NCI-H1417 treated with DMSO at 0.1 percent for 48 hours (cell line): ENCODE measurements at places on chromosomes 6 and 20.

- no peak for DNase-seq
These were observed 40.4 kb downstream of the FAM184A start for GRCh38 chr6:119037941-119038623.

DNA sequence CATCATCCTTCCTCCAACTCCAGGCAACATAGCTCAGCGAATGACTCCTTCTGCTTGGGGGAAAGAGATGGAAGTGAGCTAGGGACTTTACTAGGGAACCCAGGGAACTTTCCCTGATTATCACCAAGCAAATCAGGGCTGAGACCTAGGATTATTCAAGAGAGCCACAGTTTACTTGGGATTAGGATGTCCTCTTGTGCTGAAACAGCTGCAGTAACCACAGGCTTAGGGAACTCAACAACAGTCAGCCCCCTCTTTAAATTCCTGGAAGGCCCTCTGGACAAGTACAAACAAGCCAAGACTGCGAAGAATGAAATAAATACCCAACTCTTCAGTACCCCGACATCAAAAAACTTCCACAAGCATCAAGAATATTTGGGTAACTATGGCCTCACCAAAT, 700.9 kb downstream of the COL12A1 start:
- no peak for DNase-seq

GRCh38 chr20:32969356-32970114, 34.7 kb downstream of the SUN5 start:
- no peak for DNase-seq

DNA sequence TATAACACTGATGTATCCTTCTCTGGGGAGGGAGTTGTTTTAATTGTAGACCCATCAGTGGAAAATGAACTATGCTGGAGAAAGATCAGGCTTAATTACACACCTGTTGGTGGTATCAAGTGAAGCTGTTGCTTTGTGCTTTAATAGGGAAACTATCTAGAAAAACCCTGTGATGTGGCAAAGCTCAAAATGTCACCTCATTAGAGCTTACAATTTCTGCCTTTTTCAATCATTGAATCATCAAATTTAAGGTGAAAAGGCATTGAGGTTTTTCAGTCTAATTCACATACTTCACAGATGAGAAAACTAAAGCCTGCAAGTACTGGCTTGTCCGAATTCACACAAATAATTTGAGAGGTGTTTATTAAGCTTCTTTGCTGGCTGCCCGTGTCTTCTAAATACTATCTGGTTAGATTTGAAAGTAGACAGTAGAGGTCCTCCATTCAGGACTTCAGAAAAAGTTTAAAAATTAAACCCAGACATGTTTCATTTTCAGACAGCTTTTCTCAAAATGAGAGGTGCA, 143.3 kb upstream of the MAP3K7 start:
- DNase-seq, result no peak

- DNase-seq, result no peak
These were observed 18.6 kb upstream of the MYT1 start for GRCh38 chr20:64145458-64146300.

DNA sequence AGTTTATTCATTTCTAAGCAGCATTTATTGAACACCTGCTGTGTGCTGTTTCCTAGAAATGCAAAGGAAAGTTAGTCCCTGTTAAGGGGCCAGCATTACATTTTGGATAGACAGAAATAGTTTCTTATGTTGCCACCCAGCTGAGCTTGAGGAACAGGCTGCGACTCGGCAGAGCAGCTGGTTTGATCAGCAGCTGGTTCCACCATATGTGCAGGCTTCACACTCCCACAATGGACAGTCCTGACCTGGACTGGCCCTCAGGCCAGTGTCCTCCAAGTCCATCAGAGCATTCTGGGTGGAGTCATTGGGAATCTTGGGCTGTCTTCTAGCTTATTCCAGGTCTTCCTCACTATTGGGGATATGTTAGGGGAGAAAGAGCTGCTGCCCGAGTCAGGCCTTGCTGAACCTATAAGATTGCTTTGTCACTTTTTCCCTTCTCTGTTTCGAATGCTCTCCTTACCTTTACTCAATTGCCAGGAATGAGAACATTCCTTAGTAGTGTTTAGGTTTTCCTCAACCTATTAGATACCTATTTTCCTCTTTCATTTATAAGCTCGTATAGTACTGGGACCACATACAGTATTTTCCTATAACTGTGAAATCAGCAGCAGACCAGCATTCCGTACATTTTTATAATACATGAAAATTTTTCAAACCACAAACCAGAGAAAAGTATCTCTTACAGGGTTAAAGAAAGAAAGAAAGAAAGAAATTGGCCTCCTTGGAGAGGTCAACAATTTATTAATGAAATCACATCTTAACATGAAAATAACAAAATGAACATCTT, 203.0 kb downstream of the FARS2 start:
- DNase-seq, result no peak

DNA sequence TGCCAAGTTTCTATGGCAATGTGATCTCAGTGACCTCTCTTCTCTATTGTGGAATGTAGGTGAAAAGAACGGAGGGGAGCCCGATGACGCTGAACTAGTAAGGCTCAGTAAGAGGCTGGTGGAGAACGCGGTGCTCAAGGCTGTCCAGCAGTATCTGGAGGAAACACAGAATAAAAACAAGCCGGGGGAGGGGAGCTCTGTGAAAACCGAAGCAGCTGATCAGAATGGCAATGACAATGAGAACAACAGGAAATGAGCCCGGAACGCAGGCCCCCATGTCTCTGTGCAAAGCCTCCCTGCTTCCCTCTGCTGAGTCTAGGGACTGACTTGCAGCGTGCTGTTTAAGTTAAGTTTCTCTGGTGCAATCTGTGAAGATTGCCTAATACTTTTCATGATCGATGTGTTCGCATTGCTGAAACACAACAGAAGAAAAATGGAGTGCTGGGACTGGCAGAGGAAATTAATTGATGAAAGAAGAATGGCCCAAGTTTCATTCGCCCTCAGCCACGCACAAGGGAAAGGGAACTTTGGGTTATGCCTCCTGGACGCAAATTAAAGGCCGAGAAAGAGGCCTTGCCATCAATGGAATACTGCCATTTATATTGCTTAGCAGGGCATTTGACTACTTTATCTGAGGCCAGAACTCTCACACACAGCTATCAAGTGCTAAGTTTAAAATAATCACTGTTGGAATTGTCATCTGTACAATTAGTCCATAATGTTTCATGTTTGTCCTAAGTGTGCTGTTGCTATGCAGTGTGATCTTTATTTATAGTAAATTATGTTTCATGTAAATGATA, 146.4 kb downstream of the AKAP7 start:
- DNase-seq, result no peak

- DNase-seq, result no peak
These were observed 83.9 kb downstream of the SOD2 start for GRCh38 chr6:159608961-159609651.

DNA sequence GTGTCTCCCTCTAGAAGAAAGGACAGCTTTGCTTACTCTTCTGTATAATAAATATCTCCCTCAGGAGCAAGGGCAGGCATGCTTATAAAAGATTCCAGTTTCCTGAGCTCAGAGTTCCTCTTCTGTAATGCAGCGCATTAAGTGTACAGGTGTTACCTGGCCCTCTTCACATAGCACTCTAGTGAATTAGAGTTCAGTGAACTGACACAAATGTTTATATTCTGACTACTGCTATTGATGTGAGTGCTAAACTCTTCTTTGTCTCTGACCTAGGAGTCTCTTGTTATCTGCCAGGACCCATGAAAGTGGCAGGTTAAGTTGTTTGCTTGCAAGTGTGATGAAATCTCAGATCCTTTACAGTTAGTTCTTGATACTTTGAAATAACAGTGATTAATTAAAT, 33.5 kb downstream of the CYB5R4 start:
- DNase-seq, result no peak

DNA sequence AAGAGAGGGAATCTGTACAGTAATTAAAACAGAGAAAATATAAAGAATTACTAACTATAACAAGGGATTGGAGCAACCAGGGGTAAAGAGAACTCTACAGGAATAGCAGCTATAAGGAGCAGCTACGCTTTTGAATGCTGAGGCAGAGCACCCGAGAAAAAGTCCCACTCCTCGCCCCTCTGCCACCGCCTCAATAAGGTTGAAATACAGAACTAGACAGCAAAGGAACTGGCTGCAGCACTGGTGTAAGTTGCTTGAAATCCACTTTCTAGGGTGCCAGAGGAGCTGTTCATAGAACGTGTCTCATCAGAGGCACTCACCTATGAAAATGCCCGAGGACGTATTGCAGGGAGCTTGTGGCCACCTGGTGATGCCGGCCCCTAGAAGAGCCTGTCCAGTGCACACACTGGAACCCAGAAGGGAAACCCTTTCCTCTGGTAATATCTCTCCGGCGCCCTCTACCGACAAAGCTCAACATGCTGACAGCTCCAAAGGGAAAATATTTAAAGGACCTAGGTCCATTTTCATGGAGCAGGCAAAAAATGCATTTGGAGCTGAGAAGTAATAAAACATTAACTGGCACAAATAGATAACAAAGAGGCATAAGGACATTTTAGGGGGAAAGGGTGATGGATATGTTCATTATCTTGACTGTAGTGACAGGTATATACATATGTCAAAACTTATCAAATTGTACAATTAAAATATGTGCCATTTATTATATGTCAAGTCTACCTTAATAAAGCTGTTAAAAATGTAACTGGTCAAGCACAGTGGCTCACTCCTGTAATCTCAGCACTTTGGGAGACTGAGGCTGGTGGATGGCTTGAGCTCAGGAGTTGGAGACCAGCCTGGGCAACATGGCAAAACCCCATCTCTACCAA, 137.4 kb upstream of the HDAC2 start:
- DNase-seq, result no peak

- DNase-seq, result no peak
These were observed 537 bp downstream of the TCP1 start for GRCh38 chr6:159788753-159789376.

- DNase-seq, result no peak
These were observed 42.9 kb downstream of the ATXN1 start for GRCh38 chr6:16718356-16718755.

GRCh38 chr20:32957459-32957858, 46.8 kb downstream of the SUN5 start:
- no peak for DNase-seq

DNA sequence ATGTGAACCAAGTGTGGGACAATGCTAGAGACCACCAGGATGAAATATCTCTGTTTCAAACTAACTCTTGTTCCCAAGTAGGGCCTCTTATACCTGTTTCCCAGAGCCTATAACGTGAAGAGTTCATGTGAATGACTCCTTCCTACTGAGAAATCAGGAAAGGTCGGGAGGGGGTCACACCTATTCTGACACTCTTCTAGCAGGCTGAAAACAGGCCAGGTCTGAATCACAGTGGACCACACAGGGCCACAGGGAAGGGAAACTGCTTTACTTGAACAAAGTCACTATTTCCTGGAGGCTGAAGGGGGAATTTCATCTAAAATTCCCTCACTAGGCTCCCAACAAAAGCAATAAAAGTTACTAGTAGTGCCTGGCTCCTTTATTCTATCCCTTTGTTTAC, 88.4 kb upstream of the BMP2 start:
- DNase-seq, result no peak

DNA sequence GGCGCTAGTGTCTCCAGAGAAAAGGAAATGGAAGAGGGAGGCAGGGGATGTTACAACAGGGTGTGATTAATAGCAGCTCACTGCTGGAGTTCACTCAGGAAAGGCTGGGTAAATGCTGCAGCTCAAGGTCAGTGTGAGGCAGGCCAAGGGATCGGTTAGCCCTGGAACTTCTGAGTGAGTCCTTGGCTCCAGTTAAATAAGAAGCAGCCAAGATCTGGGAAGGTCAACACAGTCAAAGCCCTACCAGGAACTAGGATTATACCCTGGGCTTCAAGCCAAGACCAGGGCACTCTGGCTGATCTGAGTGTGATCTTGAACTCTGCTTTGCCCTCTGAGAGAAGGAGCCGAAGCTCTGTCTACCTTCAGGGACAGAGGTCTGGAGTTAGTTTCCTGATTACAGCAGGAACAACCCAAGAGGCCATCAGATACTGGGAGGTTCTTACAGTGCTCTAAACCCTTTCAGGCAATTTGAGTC, 44.3 kb downstream of the TPD52L1 start:
- DNase-seq, result no peak

DNA sequence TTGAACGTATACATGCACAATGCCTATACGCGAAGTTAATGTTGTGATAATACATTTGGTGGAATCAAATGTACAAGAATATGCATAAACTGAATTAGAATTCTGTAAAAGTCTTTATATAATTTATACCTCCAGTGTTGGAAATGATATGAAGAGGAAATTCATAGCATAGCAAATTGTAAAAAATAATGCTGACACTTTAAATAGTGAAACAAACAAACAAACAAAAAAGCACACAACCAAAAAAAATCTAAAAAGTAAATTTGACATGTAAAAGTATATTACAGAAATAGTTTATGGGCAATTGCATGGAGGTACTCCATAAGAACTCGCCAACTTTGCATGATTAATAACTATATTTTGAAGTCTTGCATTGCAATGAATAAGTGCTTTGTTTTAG, 780.9 kb downstream of the TBC1D32 start:
- DNase-seq, result no peak

- DNase-seq, result no peak
These were observed 34.6 kb downstream of the GCNT2 start for GRCh38 chr6:10555625-10556309.

GRCh38 chr6:111494951-111495635, 12.1 kb upstream of the REV3L start:
- DNase-seq, result no peak

DNA sequence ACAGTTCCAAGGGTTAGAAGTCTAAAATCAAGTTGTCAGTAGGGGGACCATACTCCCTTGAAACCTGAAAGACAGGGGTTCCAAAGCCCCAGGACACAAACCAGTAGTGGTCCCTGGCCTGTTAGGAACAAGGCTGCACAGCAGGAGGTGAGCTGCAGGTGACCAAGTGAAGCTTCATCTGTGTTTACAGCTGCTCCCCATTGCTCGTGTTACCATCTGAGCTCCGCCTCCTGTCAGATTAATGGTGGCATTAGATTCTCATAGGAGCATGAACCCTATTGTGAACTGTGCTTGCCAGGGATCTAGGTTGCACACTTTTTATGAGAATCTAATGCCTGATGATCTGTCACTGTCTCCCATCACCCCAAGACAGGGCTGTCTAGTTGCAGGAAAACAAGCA, 25.3 kb upstream of the SIM1 start:
- no peak for DNase-seq

- DNase-seq, result no peak
These were observed 7.8 kb upstream of the C20orf204 start for GRCh38 chr20:64027981-64028685.

DNA sequence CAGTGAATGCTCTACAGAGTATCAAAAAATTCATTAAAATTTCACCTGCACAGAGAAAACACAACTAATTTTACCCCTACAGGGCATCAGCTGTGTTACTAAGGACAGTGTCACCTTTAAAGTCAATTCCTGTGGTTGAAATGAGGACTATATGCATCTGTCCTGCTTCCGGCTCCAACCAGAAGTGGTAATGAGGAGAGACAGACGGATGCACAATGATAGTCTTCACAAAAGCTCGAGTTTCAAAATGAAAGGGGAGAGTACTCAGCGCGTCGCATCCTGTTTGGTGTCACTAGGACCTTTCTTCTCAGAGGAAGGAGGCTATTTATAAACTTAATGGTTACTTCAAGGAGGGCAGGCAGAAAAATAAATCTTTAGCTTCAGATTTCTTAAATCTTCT, 86.5 kb downstream of the LYRM4 start:
- DNase-seq, result no peak
